ENCODE measurements at places on chromosomes 4 and X.

GRCh38 chrX:130715299-130715698 lies 187.7 kb downstream of the ENOX2 start:
- no peaks in the 10 kb centered on the region for H3K27me3 ChIP-seq
- no peaks in the 10 kb centered on the region for H3K4me1 ChIP-seq
- DNase-seq: no peak
- H3K36me3 ChIP-seq: no peaks in the 10 kb centered on the region

GRCh38 chr4:90641861-90642599 lies 514.8 kb downstream of the CCSER1 start:
- no peaks in the 10 kb centered on the region for H3K4me1 ChIP-seq
- no peaks in the 10 kb centered on the region for H3K27me3 ChIP-seq
- no peak overlapping the region for H3K27ac ChIP-seq
- H3K36me3 ChIP-seq: no peaks in the 10 kb centered on the region
- DNase-seq: no peak

GRCh38 chr4:62644372-62644771 lies 1444.2 kb downstream of the ADGRL3 start:
- no peak overlapping the region for H3K4me3 ChIP-seq
- no peak for DNase-seq
- H3K36me3 ChIP-seq: no peaks in the 10 kb centered on the region
- no peaks in the 10 kb centered on the region for H3K27me3 ChIP-seq
- H3K4me1 ChIP-seq: no peaks in the 10 kb centered on the region
- no peak overlapping the region for H3K27ac ChIP-seq

DNA sequence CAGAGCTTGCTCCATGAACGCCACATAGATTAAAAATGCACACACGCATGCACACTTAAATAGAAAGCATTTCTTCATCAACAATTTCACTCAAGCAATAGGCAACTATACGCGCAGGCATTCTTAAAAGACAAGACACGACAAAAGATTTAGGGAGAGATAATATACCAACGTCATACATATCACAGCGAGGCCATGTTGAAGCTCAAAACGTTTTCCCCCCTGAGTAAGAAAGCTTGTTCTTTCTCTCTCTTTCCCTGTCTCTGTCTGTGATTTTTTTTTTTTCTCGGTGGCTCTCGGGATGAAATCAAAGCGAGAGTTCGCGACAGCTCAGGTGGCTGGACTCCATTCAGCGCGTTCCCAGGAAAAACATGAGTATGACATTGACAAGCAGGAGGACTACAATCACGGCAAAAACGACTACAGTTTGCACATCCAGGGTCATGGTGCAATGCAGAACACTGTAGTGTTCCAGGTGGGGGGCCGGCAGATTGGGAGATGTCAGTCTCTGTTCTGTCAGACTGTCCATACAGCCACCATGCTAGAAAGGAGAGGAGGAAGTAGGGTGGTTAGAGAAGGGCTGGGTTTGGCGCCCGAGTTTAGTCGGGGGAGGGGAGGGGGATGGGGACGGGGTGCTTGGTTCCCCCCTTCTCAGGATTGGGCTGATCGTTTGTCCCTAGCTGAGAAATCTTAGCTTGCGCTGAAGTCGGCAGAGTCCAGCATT lies 30.7 kb downstream of the ARHGEF9 start:
- H3K36me3 ChIP-seq: no peaks in the 10 kb centered on the region
- H3K27ac ChIP-seq: peak overlapping the region; percentile 86
- H3K4me1 ChIP-seq: no peaks in the 10 kb centered on the region
- no peak for DNase-seq
- no peaks in the 10 kb centered on the region for H3K27me3 ChIP-seq

DNA sequence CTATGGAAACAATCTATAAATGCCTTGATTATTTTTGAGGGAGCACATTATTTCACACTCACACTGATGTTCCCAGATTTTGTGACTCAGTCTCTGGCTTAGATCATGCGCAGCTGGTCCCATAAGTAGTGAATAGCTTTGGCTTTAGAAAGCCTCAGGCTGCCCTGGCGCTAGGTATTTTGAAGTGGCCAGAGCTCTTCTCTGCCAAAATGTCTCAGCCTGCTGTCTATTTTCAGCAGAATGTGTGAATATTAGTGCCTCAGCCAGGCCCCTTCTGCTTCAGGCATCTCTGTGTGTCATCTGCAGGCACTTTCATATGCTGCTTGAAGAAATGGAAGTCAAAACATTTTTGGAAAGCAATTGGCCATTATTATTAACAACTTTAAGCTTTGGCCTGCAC lies 931.0 kb upstream of the INTU start:
- no peaks in the 10 kb centered on the region for H3K4me1 ChIP-seq
- H3K4me3 ChIP-seq: no peak overlapping the region
- no peaks in the 10 kb centered on the region for H3K27me3 ChIP-seq
- H3K36me3 ChIP-seq: no peaks in the 10 kb centered on the region
- DNase-seq: no peak

DNA sequence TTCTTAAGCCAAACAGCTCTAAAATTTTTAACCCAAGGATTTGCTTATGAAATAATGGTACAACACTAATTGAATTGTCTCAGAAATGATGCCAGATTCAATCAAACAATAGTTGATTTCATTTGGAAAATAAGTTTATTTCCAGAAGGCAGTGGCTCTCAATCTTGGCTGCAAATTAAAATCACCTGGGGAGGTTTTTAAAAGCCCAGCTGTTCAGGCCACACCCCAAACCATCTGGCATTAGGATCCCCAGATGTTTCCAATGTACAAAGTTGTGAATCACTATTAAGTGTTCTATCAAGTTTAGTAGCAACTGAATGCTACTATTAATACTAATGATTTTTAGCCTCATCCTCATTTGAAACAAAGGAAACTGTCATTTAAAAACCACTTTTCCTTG lies 22.2 kb downstream of the TMEM184C start:
- H3K4me3 ChIP-seq: no peak overlapping the region
- DNase-seq: no peak
- H3K4me1 ChIP-seq: peaks cover 6% of the 10 kb centered on the region
- H3K27me3 ChIP-seq: no peaks in the 10 kb centered on the region
- H3K36me3 ChIP-seq: peaks cover 4% of the 10 kb centered on the region

DNA sequence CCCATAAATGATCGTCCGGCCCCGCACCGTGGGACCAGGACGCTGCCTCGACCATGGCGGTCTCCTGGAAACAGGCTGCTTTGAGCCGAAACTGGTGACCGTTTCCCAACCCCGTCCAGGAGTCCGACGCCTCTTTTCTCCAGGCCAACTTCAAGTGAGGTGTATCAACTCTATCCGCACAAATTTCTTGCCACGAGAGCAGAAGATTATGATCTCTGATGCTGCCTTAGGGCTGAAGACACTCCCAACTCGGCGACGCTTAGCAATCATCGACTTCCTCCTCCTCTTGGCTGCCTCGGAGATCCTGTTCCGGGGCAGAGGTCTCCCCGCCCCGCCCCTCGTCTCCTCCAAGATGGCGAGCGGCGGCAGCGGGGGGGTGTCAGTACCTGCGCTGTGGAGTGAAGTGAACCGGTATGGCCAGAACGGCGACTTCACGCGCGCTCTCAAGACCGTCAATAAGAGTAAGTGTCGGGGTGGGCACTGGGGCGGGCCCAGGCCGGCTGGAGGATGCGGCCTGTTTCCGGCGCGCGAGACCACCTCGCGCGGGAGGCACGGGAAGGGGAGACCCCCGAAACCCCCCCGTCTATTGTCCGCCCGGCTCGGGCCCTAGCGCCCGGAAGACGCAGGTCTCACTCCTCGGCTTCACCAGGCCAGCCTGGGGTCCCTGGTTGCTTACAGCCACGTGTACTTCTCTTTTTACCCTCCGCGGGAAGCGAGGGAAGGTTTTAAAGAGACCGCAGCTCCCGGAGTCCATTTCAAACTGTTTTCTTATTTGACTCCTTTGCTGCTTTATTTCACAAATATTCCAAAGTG lies at the start of gene SRP72:
Gene SRP72 (plus strand): TSS at position 334 of the 813 bp plus-strand sequence. CDS start 19 bp downstream, at position 353.
- H3K27me3 ChIP-seq: no peaks in the 10 kb centered on the region
- H3K4me1 ChIP-seq: no peaks in the 10 kb centered on the region
- peak; percentile 84 for DNase-seq
- peak within 1 kb of the TSS; percentile 98 for H3K4me3 ChIP-seq

- H3K4me3 ChIP-seq: no peak overlapping the region
- no peak overlapping the region for H3K27ac ChIP-seq
- no peaks in the 10 kb centered on the region for H3K36me3 ChIP-seq
- H3K4me1 ChIP-seq: no peaks in the 10 kb centered on the region
- no peak for DNase-seq
These were observed 4.0 kb downstream of the PRPS1 start for GRCh38 chrX:107632346-107632745.

- no peak overlapping the region for H3K4me3 ChIP-seq
- H3K27ac ChIP-seq: peak overlapping the region; percentile 88
- no peak for DNase-seq
These were observed 110.7 kb downstream of the GNL3L start for GRCh38 chrX:54640736-54641135.

DNA sequence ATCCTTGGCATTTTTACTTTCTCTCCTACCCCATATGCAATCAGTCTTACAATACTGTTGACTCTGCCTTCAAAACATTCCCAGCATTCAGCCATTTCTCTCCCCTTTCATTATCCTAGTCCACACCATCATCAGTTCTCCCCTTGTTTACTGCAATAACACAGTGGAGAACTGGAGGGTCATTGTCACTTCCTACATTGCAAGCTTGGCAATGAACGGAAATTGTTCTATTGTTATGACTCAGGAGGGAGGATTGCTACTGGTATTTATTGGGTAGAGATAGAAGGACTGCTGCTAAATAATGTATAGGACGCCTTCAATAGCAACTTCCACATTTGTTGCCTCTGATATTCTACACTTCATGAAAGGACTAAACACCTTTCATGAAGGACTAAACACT lies 231.8 kb downstream of the BANK1 start:
- H3K36me3 ChIP-seq: no peaks in the 10 kb centered on the region
- no peak for DNase-seq
- H3K4me1 ChIP-seq: no peaks in the 10 kb centered on the region
- H3K27ac ChIP-seq: no peak overlapping the region
- no peaks in the 10 kb centered on the region for H3K27me3 ChIP-seq

Data from tibial nerve (tissue), 4 donors.